Osteoblast (primary cell): ENCODE measurements at places on chromosomes 4 and X. TPM values are rescaled to one million over a fixed set of nuclear protein-coding genes. Genes with fewer than 3 reads are reported as not detected.

The DSPP gene
- not detected in 2 replicates for total RNA-seq

The SHROOM2 gene
- 6.2 and 8.0 TPM in 2 replicates for total RNA-seq

The WNK3 gene
- total RNA-seq, result 0.88 and 1.1 TPM in 2 replicates

The F9 gene
- not detected in 2 replicates for total RNA-seq

The NDST3 gene
- not detected in 2 replicates for total RNA-seq

The LUZP4 gene
- total RNA-seq, result not detected in 2 replicates

The PRRG3 gene
- under 0.01 TPM in 1 of 2 replicates, not detected in the other for total RNA-seq

The HS3ST1 gene
- under 0.01 TPM in 2 replicates for total RNA-seq

The FRAS1 gene
- 5.1 and 7.4 TPM in 2 replicates for total RNA-seq

The ANOS1 gene
- total RNA-seq, result 1.1 and 1.5 TPM in 2 replicates

The STIM2 gene
- total RNA-seq, result 14.8 and 15.3 TPM in 2 replicates

The DDX3X gene
- total RNA-seq, result 160 and 203 TPM in 2 replicates

The CHRNA9 gene
- 0.36 and 0.59 TPM in 2 replicates for total RNA-seq

The LARP1B gene
- 25.9 and 27.9 TPM in 2 replicates for total RNA-seq
